ENCODE measurements at places on chromosomes 12 and 14. TPM values are rescaled to one million over a fixed set of nuclear protein-coding genes. Genes with fewer than 3 reads are reported as not detected.

Gene RNASE11
- not detected for total RNA-seq

DNA sequence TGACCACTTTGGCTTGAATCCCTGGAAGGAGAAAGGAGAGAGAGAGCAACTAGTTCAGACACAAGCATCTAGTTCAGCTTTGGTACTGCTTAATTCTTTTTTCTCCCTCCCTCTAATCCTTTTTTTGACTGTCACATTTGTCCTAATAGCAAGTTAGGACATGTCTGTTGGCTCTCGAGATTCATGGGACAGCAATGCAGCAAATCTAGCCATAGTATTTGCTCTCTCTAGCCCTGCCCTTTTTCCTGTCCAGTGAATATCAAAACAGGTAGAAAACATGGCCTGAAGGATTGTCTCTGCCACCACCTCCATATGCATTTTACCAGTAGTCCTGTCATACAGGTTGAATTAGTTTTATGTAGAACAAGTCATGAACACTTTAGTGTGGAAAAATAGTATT is 116.4 kb downstream of the PTPRB start:
- H3K36me3 ChIP-seq = no peaks in the 10 kb centered on the region
- no peak for DNase-seq
- no peak overlapping the region for H3K4me3 ChIP-seq
- no peak overlapping the region for H3K27ac ChIP-seq

- no peak overlapping the region for H3K27ac ChIP-seq
- H3K36me3 ChIP-seq = no peaks in the 10 kb centered on the region
- no peaks in the 10 kb centered on the region for H3K4me1 ChIP-seq
- DNase-seq = no peak
Measured at GRCh38 chr12:90896164-90896563, 58.8 kb downstream of the CCER1 start.

DNA sequence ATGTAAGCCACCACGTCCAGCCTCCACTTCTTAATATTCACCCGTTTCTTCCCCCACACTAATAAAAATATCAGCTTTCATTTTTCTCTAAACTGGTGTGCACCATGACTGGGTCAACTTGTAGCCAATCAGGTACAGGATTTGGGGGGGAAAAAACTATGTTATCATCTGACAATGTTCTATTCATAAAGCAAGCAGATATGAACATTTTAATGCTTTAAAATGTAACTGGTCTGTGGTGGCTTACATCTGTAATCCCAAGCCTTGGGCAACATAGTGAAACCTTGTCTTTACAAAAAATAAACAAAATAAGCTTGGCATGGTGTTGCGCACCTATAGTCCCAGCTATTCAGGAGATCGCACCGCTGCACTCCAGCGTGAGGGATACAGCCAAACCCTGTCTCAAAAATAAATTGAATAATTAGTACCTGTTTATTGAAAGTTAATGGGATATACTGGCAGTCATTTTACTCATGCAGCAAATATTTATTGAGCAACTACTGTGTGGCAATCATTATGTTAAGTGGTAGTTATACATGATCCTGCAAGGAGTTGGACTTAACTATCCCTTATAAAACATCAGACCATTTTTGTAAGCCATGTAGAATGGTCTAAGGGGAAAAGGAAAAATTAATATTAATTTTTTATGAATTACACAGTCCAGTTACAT is 15.3 kb upstream of the ITPR2 start:
- H3K27ac ChIP-seq = no peak overlapping the region
- H3K4me1 ChIP-seq = no peaks in the 10 kb centered on the region
- no peak for DNase-seq
- H3K27me3 ChIP-seq = peaks cover 18% of the 10 kb centered on the region

DNA sequence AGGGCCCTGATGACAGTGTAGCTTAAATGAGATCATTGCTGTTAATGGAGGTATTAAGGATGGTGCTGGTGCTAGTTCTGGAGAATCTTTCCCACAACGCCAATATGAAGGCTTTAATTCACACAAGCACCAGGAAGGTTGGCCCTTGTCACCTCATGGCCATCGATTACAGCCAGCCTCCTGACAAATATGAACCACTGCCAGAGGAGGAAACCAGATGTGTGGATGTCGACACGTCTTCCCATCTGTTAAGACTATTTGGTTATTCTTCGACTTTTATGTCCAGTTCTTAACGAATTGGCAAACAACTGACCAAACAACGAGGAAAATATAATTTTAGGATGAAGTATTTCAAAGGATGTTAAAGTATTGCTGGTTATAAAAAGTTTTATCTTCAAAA is 79.5 kb downstream of the PIK3C2G start:
- H3K36me3 ChIP-seq = no peaks in the 10 kb centered on the region
- H3K27ac ChIP-seq = no peak overlapping the region
- no peaks in the 10 kb centered on the region for H3K27me3 ChIP-seq
- DNase-seq = no peak

DNA sequence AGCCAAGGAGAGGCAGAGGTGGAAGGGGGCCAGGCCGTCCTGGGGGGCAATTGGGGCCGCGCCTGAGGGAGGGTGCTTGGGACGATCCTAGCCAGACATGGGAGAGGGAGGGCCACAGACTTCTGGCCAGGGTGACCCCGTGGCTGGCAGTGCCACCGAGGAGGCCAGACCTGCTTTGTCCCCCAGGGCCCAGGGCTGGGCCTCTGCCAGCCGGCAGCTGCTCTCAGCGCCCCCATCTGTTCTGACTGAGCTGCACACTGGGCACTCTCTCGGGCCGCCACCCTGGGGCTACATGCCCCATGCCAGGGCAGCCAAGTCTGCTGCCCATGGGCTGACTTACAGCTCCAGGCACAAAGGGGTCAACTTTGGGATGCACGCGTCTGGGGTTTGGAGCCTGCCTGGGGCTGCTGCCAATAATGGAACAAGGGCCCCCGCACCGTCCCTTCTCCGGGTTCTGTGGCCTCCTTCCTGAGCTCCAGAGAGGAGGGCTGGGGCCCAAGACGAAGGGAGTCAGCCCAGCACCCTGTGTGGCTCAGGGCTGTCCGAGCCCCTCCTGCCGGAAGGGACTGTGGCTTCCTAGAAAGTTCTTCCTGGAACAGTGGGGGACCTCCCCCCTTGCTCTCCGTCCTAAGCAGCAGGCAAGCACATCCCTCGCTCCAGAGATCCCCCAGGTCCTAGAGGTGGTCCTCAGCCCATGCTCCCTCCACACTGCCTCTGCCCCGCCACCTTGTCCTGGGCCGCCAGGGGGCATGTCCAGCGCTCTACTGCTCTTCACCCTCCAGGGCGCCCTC is 1.1 kb downstream of the ADSS1 start:
- no peak for DNase-seq
- no peaks in the 10 kb centered on the region for H3K36me3 ChIP-seq
- H3K4me1 ChIP-seq = peaks cover 14% of the 10 kb centered on the region
- no peak overlapping the region for H3K27ac ChIP-seq
- no peak overlapping the region for H3K4me3 ChIP-seq

- H3K36me3 ChIP-seq = no peaks in the 10 kb centered on the region
- H3K27ac ChIP-seq = no peak overlapping the region
- DNase-seq = no peak
- H3K4me3 ChIP-seq = no peak overlapping the region
- H3K27me3 ChIP-seq = no peaks in the 10 kb centered on the region
Measured at GRCh38 chr12:28129031-28129430, 61.2 kb upstream of the CCDC91 start.

DNA sequence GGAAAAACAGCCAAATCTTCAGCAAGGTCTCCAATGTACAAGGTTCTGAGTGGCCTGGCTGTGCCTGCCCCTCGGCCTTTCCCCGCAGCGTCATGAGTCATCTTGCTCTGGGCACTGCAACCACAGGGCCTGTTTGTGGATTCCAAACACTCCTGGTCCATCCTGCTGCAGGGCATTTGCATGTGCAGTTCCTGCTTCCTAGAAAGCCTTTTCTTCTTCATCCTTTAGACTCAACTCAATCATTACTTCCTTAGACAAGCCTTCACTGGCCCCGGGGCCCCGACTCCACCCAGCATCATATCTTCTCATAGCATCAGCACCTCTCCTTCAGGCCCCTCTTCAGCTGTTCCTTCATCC is 101.8 kb upstream of the EGLN3 start:
- no peaks in the 10 kb centered on the region for H3K27me3 ChIP-seq
- H3K27ac ChIP-seq = no peak overlapping the region
- no peak for DNase-seq
- no peaks in the 10 kb centered on the region for H3K4me1 ChIP-seq
- H3K36me3 ChIP-seq = no peaks in the 10 kb centered on the region

DNA sequence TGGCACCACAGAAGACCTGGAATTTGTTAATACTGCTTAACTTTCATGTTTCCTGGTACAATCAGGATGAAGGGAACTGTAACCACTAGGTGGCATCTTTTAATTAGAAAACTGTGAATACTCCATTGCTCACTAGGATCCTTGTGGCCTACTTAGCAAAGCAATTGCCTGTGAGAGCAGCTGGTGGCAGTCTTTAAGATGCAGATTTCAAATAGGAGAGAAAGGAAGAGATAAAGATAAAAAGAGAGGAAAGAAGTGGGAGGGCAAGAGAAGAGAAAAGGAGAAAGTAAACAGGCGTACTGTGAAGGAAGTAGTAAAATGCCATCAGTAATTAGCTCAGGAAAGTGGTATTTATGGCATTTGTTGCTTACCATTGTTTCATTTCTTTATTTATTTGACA is 114.5 kb downstream of the RAD51B start:
- peaks cover 6% of the 10 kb centered on the region for H3K4me1 ChIP-seq
- no peaks in the 10 kb centered on the region for H3K36me3 ChIP-seq
- H3K27me3 ChIP-seq = no peaks in the 10 kb centered on the region
- H3K4me3 ChIP-seq = no peak overlapping the region

DNA sequence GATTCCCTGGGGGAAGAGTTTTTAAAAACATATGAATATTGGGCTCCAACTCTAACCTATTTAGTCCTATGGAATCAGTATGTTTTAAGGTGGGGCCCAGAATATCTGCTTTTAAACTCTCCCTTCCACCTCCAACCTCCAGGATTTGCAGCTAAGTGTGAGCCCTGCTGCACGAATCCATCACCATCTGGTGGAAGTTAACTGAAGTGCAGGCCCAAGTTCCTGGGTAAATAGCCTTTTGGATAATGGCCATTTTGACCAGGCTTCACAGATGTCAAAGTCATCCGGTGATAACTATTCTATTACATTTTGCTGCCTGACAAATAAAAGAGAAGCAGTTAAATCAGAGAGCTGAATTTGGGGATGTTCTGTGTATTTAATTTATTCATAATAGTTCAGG is 58.1 kb upstream of the RMST start:
- H3K27ac ChIP-seq = no peak overlapping the region
- no peak overlapping the region for H3K4me3 ChIP-seq
- H3K4me1 ChIP-seq = no peaks in the 10 kb centered on the region
